ENCODE measurements at places on chromosomes 4 and X.

- no peak for DNase-seq
Measured at GRCh38 chr4:119525005-119525749, 103.4 kb downstream of the PDE5A start.

DNA sequence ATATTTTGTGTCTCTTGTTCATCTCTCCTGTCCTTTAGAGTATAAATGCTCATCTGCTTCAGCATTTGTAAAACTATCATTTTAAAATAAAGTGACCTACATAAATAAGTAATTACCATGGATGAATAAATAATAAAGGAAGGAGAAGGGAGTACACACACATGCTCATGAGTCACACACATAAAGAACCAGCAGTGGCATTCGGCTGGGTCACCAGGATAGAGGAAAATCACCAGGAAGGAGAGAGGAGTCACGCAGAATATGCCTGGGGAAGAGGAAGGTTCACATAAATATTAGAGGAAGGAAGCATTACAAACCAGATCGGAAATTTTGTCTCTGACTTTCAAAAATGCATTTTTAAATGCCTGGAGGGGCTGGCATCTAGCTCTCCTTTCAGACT, 38.5 kb upstream of the MED14 start:
- no peak for DNase-seq

DNA sequence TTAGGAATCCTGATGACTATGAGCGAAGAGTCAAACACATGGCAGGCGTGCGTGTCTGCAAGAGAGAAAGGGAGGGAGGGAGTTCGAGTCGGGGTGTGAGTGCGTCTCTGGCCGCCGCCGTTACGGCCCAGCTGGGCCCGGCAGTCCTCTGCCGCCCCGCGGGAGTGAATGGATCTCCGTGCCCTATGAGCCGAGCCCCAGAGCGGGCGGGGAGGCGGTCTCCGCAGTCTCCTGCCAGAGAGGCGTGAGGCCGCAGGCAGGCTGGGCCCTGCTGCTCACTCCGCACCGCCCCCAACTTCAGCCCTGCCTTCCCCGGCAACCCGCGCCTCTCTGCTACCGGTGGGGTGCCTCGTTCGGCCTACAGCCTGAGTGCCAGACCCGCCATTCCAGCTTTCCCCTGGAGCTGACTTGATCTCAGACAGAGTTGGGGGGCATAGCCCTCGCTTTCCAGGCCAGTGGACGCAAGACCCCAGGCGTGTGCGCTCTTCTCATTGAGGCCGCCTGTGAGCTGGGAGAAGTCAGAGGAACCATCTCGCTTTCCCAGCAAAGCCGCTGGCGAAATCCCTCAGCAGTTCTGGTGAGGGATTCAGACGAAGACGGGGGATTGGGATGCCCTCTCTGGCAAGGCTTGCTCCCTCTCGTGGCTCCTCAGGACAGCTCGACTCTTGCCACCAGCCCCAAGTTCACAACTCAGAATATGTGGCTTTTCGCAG, 1.4 kb downstream of the SLC16A2 start:
- peak; percentile 22 for DNase-seq

GRCh38 chrX:13808293-13808692, 8.6 kb downstream of the GPM6B start:
- no peak for DNase-seq

DNA sequence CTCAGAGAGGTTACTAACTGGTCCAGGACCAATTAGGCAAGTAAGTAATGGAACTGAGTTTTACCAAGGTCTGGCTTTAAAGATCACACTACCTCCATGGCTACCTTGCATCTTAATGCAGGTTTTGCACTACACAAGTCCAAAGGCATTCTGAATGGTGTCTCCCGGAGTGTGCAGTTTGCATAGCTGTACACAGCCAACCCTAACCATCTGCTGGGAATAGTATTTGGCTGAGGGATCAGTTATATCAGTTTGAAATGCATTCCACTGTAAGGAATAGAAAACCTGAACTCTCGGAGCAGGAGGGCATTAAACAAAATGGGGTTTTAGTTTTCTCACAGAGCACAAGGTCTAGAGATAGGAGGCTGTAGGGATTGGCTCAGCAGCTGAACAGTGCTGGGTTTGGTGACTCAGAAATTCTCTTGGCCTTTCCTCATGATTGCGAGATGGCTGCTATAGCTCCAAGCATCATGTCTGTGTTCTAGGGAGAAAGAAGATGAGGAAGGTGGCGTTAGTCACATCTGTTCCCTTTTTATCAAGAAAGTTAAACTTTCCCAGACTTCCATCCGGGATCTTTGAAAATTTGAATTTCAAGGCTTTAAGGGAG, 177.1 kb downstream of the NHS start:
- no peak for DNase-seq

GRCh38 chrX:86910602-86911311, 606.8 kb upstream of the KLHL4 start:
- DNase-seq = no peak

DNA sequence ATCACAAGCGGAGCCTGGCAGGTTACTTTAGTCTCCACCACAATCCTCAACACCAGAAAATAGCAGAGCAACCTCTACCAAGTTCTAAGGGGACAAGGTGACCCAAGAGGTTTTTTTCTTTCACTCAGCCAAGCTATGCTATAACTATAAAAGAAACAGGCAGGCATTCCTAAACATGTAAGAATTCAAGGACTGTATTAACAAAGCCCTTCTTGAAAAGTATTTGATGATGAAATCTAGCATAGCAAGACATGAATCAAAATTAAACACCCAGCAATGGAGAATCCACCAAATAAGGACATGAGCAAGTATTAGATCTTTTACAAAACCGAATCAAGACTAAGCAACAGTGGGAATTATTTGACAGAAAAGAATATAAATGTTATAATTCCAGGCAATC, 25.7 kb upstream of the C1QTNF7 start:
- DNase-seq = no peak

Data from NCI-H1092 (cell line).